Stimulated activated naive B cell treated with anti-CD40 and anti-IgM and Interleukin-4, amounts not matched to agents 10 μg/mL and 1 μg/mL and 100 μg/mL, for 72 hours (primary cell): ENCODE measurements at places on chromosomes 1 and 21.
A peak's percentile ranks its signal among the peaks of the same experiment; 100 is the strongest.

DNA sequence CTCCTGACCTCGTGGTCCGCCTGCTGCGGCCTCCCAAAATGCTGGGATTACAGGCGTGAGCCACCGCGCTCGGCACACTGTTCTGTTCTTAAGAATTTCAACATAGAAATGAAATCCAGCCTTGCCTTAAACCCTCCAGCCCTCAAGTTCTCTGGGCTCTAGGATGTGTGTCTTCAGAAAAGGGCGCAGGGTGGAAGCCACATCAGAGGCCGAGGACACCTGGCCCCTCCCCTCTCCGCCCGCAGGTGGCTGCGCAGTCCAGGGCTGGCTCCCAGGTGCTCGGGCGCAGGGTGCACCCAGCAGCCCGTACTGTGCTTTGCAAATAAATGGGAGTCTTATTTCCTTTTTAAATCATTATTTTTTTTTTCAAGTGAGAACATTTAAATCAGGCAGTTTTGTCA is 2.0 kb upstream of the C1orf174 start:
- no peak for DNase-seq

GRCh38 chr1:215845234-215845891 is 278.3 kb downstream of the KCTD3 start:
- no peak for DNase-seq

DNA sequence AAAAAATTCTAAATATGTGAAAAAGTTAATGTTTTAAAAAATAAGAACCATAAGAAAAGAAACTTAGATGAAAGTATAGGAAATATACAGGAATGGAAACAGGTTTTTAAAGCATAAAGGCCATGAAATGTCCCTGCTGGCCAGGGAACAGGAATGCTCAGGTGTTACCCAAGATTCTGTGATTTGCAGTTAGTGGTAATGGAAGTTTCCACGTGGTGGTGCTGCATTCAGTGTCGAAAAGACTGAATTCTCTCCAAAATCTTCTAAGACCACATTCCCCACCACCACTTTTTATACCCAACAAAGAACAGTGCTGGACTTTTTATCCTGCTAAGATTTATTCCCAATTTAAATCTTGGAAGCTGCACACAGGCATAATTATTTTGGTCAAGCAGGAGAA is 126.2 kb downstream of the PRRX1 start:
- no peak for DNase-seq

GRCh38 chr1:111204201-111204982 is 3.9 kb upstream of the DENND2D start:
- DNase-seq: peak; percentile 54

- no peak for DNase-seq
These were observed 62.4 kb upstream of the TNFSF18 start for GRCh38 chr1:173113015-173113741.

GRCh38 chr1:9500756-9501754 is 38.2 kb upstream of the SLC25A33 start:
- no peak for DNase-seq

GRCh38 chr21:37749132-37749531 is 167.1 kb downstream of the KCNJ6 start:
- DNase-seq: no peak

- no peak for DNase-seq
These were observed 616.5 kb upstream of the RGS18 start for GRCh38 chr1:191541758-191542157.

GRCh38 chr1:8359617-8360481 is 41.9 kb downstream of the SLC45A1 start:
- DNase-seq: no peak

GRCh38 chr1:117770981-117771531 is 158.4 kb downstream of the GDAP2 start:
- DNase-seq: no peak

GRCh38 chr1:83131692-83131955 is 867.3 kb downstream of the TTLL7 start:
- no peak for DNase-seq

DNA sequence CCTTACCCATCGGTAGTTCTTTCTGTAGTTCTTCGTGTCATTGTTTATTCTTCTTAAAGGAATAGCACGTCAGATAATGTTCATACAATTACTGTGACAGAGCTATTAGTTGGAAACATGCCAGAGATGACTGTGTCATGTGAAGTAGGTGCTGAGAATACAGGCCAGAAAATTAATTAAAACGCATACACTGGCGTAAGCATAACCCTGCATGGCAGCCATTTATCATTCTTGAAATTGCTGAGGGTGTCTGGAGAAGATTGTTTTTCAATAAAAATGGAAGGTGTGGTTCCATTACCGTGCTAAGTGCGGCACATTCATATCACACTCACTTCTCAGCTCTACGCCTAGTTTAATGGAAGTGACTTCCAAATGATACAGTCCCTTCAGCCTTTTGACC is 7.8 kb downstream of the ETS2 start:
- DNase-seq: no peak

DNA sequence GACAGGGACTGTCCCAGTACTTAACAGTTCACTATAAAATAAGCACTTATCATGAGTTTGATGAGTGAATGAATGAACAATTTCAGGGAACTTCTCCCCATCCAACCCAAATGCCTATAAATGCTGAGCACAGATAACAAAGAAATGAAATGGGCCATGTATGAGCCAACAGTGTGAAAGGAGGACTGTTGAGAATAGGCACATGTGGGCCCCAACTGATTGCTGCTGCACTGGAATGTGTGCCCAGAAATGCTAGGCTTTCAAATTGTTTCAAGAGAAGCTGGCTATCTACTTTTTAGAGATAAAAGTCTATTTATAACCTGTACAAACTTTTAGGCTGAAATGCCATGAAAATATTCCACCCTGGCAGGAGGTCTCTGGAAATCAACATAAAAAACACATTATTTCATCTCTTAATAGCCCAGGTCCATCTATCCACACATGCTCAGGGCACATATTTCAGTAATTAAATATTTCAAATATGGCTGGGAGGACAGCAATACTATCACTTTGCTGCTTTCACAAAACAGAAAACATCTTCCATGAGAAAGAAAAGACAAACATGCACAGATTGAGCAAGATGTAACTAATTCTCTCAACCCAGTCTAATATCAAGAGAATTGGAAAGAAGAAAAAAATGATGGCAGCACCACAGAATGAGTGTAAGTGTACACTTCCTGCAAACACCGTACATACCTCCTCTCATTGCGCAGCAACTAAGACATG is 49.8 kb downstream of the COLGALT2 start:
- no peak for DNase-seq
